ENCODE measurements at places on chromosomes 1 and 21.

- DNase-seq = no peak
Observed at GRCh38 chr1:157878059-157878458, 36.5 kb upstream of the CD5L start.

DNA sequence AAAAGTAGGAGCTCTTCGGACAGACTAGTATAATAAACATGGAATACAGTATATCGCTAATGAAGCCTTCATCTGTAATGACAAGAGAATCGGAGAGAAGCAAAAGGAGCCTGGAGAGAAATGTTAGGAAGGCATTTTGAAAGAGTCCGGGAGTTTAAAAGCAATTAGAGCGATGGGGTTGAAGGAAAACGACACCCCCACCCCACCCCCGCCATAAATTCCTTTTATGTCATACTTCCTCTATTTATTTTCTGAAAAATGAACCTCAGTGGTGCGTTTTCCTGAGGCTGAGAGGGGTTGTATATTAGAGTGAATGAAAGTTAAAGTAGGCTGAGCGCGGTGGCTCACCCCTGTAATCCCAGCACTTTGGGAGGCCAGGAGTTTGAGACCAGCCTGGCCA lies 635 bp upstream of the APH1A start:
- no peak for DNase-seq

GRCh38 chr1:231062500-231063270 lies 22.6 kb upstream of the FAM89A start:
- DNase-seq = no peak

- DNase-seq = no peak
Observed at GRCh38 chr1:30140566-30140965, 582.8 kb downstream of the MATN1 start.

GRCh38 chr1:172699695-172700227 lies 40.9 kb downstream of the FASLG start:
- no peak for DNase-seq

GRCh38 chr1:200638073-200638472 lies 17.5 kb upstream of the KIF14 start:
- no peak for DNase-seq

- peak; percentile 47 for DNase-seq
Observed at GRCh38 chr1:111275079-111275478, 15.6 kb upstream of the CHIA start.

DNA sequence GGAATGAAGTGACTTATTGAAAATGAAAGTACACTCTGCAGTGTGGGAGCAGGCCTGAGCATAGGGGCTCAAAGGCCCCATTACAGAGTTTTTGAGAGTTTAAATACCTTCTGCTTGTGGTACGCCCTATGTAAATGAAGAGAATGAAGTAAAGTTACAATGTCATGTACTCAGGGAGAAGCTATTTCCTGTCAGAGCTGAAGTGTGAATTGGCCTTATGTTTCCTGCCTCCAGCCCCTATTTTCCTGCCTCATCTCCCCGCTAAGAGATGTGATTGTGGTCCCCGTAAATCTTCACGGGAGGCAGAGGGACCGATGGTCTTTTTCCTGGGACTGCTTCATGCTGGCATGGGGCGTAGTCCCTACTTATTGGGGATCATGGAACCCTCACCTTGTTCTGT lies 2.5 kb upstream of the ZNF683 start:
- no peak for DNase-seq

DNA sequence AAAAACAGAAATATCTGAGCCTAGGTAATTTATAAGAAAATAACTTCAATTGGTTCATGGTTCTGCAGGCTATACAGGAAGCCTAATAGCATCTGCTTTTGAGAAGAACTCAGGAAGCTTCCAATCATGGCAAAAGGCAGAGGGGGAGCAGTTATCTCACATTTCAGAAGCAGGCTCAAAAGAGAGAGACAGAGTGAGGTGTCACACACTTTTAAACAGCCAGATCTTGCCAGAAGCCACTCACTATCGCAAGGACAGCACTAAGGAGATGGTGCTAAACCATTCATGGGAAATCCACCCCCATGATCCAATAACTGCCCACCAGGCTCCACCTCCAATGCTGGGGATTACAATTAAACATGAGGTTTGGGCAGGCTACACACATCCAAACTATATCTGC lies 25.5 kb downstream of the RGS18 start:
- DNase-seq = no peak

DNA sequence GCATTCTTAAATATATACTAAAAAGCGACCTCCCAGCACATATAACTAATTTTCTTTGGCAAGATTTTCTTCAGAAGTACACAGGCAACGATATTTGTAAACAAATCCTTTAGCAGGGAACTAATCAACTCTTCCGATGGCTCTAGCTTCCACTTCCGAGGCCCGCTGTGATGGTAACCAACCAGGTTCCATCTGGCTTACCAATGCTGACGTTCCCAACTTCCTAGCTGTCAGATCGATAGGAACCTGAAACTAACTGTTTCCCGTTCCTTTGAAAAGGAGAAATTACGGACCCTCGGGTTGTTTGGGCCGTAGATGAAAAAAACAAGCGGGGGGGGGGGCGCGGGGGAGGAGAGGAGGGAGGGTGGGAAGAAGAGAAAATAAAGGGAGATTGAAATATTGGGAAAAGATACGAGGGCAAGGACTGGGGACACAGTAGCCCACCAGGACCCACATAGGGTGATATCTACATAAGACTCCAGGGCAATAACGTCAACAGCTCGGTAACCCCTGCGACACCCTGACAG lies 513 bp downstream of the GTF2B start:
- peak; percentile 15 for DNase-seq

GRCh38 chr1:192713921-192714320 lies 78.0 kb downstream of the RGS13 start:
- no peak for DNase-seq

DNA sequence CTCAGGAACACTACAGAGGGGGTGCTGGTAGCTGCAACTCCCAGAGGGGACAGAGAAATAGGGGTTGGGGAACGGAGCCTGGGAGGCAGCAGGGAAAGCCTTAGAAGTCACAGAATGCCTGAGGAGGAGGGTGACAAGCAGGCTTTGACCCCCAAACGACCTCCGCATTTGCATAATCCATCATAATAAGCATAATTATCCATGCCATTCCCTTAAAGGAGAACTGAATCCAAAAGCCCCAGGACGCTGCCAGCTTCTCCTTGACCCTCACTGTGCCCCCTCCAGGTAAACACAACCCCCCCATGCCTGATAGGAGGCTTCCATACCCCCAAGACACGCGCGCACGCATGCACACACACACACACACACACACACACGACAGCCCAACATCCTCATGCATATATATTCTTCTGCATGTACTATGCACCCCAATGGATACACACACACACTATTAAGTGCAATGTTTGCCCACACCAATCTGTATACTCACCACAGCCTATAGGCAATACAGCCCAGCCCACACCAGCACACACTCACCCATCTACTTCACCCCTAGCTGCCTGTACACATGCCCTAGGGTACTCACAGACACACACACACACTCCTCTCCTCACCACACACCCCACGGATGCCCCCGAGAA lies 27.8 kb downstream of the SDC3 start:
- DNase-seq = no peak

GRCh38 chr1:33875862-33876261 lies 12.0 kb downstream of the HMGB4 start:
- no peak for DNase-seq

- peak; percentile 36 for DNase-seq
Observed at GRCh38 chr1:25754470-25755181, 45.4 kb upstream of the SELENON start.

DNA sequence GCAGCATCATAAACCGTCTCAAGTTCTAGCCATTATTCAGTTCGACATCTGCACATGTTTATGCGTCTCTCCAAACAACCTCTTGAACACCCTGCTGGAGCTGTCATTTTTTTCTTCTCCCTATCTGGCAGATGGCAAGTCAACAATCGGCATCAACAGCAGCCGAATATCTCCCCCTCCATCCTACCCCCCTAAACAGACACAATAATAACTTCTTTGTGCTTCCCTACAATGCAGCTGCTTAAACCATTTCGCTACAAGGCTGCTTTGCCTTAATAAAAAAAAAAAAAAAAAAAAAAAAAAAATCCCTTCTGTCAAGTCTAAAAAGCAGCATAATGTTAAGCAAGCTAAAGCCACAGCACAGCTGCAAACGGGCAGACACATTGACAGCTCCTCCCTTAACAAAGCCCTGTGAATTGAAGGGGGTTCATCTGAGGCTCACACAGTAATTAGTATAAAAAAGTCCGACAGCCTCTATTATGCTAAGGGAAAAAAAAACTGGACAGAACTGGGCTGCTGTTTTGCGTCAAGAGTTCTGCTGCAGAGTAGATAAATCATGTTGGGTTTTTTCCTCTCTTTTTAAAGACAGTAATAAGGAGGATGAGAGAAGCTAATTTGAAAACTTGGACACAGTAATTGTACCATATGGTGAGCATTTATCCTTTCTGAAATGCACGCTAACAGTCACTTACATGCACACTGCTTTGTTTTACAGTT lies 136.4 kb downstream of the AKT3 start:
- DNase-seq = no peak

- DNase-seq = no peak
Observed at GRCh38 chr1:42163536-42164503, 725 bp downstream of the GUCA2A start.

DNA sequence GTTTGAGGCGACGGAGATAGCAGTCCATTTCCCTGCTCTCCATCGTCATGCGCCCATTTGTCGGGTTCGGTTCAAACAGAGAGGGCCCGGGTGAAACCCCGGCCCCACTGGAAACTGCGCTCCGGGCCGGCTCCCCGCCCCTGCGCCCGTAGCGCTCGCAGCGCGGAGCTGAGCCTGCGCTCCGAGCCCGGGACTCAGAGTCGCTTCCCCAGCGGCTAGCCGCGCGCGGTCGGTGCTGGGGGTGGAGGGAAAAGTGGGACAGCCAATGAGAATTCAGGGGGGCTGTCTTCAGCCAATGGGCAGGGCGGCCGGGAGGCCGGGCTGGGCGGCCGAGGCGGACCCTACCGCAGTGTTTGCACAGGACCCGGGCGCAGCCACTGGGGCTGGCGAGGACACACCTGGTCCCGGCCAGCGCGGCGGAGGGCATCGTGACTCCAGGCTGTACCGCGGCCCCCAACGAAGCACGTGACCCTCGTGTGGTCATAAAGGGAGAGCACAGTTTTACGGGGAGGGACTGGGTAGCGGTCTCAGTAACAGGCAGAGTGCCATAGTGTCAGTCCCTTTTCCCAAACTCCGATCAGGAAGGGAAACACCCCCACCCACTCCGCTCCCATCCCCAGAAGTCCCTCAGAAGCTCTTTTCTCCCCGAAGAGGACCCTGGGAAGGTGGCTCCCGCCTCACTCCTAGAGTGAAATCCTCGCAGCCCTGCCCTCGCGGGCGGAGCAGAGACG lies at the start of gene INKA2:
Gene INKA2, minus strand, starts transcription at position 202 of the 731 bp plus-strand sequence. Its CDS starts 153 bp downstream, at position 49.
- DNase-seq = peak; percentile 84

DNA sequence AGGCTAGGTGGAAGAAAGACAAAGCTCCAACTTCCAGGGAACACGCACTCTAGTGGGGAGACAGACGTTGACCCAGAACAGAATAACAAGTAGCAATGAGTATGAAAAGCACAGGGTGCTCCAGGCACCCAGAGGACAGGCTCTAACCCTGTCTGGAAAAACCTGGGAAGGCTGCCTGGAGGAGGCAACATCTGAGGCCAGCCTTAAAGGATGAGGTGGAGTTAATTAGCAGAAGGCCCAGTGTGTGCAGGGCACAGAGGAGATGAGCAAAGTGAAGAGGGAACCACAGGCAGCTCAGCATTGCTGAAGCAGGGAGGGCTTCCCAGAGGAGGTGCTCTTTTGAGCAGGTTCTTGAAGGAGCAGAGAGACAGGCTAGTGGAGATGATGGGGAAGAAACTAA lies 126.7 kb upstream of the KLHDC7A start:
- DNase-seq = no peak

DNA sequence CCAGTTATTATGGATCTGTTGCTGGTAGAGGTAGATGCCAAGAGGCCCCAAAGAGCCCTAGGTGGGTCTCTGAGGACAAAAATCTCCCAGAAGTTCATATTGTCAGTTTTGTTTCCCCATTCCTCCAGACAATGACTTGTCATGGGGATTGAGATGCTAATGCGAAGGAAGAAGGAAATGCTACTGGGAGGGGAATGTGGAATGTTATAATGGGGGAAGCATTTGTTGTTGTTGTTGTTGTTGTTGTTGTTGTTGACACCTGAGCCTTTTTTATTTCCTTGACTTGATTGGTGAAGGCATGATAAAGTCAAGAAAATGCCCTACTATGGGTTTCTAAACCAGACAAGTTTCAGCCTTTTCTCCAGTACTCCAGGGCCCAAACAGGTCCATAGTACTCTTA lies 108.9 kb downstream of the BEND5 start:
- no peak for DNase-seq

- DNase-seq = no peak
Observed at GRCh38 chr1:54391450-54392209, 14.6 kb downstream of the SSBP3 start.

- no peak for DNase-seq
Observed at GRCh38 chr1:235857756-235858155, 8.9 kb downstream of the LYST start.

DNA sequence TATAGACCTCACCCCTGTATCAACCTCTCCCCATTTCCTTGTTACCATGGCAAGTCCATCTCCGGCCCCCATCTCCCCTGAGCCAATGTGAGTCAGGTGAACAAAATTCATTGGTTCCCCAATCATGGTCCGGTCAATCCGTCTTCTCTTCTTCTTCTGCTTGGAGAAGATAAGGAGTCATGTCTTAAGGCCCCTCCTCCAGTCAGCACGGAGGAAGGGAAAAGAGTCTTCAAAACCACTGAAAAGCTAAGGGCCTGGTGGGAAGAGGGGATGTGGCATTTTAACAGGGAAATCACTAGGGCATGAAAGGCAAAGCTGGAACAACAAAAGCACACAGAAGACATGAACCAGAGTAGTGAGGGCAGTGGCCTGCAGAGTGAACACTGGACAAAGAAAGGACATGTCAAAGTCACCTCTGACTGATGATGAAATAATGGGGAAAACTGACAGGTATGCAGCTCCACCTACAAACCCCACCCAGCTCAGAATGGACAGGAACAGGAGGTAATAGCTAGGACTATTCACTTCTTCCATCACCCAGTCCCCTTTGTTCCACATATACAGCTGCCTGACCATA lies 4.4 kb downstream of the CDC42SE1 start:
- no peak for DNase-seq

GRCh38 chr1:41498804-41499203 lies 14.3 kb upstream of the EDN2 start:
- DNase-seq = no peak

DNA sequence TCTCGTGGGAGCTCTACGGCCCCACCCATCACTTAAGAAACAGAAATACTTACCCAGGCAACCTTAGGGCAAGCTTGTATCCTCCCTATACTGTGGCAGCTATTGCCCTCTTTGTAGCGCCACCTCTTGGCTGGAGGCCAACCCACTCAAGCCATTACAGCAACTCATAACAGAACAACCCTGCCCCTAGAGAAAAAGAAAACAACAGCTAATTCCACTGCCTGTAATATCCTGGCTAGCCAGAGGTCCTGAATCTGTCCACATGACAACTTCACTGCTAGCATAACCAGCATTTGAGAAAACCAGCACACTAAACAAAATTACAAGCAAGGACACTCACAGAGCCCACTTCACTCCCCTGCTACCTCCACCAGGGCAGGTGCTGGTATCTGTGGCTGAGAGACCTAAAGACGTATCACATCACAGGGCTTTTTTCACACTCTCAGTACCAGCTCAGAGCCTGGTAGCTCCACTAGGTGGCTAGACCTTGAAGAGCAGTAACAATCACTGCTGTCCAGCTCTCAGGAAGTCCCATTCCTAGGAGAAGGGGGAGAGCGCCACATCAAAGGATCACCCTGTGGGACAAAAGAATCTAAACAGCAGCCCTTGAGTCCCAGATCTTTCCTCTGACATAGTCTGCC lies 14.5 kb upstream of the MX1 start:
- DNase-seq = peak; percentile 18

Data from activated naive CD8-positive, alpha-beta T cell treated with anti-CD3 and anti-CD28 coated beads for 36 hours (primary cell).